ENCODE measurements at places on chromosomes 12 and 14.

GRCh38 chr12:113591480-113591974, 119.9 kb upstream of the LHX5 start:
- peak; percentile 8 for DNase-seq

DNA sequence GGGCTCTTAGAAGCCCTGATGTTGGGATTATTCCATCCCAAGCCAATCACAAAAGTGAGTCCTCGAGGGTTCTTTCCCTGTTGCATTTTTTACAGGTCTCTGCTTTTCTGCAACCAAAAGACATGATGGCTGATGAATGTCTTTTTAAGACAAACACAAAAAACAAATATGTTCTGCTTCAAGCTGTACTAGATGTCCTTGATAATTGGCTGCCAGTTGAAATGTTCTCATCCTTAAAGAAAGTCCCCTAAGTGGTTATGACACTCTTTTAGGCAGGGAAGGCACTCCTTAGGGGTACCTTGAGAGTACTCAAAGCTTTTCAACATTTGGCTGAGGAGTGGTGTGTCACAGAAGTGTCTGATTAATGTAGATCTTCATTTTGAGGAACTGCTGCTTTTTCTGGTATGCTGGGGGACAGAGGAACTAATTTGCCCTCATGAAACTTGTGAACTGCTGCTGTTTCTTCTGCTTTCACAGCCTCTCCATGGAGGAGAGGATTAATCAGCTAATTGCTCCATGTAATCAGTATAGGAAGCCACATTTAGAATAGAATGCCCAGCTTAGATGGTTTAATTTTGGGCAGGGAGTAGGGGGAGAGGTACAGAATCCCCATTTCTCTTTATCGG, 22.8 kb upstream of the IGF1 start:
- DNase-seq = no peak

- no peak for DNase-seq
Measured at GRCh38 chr14:102630405-102630804, 38.0 kb downstream of the RCOR1 start.

- DNase-seq = no peak
Measured at GRCh38 chr12:131054345-131055092, 100.8 kb downstream of the ADGRD1 start.

- DNase-seq = peak; percentile 78
Measured at GRCh38 chr14:53509276-53510244, 356.4 kb upstream of the DDHD1 start.

GRCh38 chr12:58086006-58086405, 144.6 kb downstream of the ATP23 start:
- DNase-seq = peak; percentile 11

DNA sequence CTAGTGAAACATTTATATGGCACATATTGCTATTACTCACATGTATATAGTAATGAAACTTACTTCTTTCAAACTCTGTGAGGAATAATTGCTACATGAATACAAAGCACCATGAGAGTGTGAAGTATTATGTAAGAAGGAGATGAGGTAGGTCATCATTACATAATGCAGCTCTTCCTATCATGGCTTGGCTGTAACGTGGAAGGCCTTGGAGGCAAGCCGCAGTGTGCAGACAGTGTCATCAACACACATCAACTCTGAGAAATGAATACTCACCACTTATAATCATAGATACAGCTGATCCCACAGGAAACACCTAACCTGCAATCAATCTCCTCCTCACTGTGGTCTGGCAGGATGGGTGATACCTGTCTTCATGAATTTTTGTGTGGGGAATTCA, 49.9 kb upstream of the CCDC91 start:
- no peak for DNase-seq

DNA sequence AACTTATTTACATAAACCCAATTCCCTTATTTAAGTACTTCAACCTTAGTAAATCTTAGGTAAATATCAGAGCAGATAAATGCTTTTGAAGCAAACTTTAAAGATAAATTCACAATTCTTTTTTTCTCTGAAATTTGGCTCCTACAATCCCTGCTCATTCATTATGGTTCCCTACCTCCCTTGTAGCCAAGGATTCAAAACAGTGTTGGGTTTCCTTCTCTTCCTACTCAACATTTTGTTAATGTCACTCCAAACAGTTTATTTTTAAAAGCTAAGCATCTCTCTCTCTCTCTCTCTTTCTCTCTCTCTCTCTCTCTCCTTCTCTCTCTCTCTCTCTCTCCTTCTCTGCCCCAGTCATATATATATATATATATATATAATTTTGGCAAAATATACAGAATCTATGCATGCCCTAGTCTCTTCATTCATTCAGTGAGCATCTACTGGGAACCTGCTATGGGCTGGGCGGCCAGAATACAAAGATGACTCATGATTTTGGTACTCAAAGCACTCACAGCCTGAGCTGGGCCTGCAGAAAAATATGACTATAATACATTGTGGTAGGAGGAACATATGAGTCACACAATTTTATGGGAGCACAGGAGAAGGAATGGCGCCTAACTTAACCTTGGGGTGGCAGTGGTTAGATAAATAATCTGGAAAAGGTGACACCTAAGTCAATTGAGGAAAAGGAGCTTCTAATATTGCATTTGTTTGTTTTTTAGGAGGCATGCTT, 123.7 kb upstream of the DHRS4 start:
- DNase-seq = peak; percentile 96

DNA sequence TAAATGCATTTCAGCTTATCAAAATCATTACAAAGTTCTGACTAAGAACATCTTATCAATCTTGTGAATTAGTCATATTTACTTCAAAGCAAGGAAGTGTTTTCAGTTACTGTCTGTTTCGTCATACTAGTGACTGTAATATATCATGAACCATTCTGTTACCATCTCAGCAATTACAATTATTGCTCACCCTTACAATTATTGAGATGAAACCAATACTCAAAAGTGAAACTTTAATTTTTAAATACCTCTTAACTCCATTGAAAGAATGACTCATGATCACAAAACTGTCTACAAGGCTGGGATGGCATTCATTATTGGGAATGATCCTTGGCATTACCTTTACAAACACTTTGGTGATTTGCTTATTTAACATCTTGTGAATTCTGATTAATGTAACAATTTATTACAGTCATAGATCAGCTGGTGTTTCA, 90.3 kb downstream of the RPS6KA5 start:
- peak; percentile 11 for DNase-seq

DNA sequence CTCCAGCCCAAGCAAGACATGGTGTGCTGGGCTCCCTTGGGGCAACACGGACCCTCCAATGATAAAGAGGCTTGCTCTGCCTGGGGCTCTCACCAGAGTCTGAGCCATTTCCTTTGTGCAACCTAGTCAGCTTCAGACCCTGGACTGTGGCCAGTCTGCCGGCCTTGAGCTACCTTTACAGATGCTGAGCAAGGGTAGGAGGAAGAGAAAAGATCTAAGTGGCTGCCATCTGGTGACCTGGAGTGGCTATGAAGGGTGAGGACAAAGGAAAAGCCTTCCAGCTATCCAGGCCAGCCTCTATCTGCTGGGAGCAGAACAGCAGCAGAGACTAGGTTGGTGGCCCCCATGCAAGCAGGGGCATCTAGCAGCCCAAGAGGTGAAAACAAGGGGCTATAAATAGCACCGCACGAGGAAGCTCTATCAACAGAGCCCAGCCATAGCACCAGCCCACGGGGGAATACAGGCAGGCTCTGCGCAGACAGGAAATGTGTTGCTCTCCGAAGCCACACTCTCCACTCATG, 230.1 kb downstream of the FOXN3 start:
- DNase-seq = no peak

- DNase-seq = no peak
Measured at GRCh38 chr14:68627050-68627867, 165.6 kb downstream of the ZFP36L1 start.

DNA sequence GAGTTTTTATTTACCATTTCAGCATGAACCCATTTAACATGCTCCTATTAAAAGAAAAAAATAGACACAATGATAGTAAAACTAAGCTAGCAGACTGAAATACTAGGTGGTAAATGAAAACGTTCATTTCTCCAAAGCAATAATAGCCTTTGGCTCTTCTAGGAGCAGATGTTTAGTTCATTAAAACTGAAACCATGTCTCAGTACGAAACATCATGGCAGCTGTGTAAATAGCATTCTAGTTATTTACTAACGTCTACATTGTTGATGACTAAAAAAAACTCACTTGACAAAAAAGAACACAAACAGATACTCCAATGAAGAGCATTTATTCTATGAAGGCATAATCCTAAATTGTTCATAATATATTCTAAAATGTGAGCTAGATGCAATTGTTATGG, 17.9 kb downstream of the RECQL start:
- no peak for DNase-seq

DNA sequence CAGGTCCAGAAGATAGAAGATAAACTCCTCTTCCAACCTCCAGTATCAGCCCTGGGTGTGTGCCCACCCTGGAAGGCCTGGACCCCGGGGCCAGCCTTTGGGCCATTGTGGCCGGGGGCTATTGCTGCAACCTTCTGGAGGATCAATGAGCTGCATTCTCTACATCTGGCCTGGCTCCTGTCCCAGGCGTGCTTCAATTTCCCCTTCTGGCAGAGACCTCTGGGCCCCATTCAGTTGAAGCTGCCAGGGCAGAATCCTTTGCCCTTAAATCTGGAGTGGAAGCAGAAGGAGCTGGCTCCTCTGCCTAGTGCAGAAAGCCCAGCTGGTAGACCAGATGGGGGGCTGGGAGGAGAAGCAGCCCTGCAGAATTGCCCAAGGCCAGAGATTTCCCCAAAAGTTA, 10.0 kb downstream of the NYNRIN start:
- DNase-seq = no peak

DNA sequence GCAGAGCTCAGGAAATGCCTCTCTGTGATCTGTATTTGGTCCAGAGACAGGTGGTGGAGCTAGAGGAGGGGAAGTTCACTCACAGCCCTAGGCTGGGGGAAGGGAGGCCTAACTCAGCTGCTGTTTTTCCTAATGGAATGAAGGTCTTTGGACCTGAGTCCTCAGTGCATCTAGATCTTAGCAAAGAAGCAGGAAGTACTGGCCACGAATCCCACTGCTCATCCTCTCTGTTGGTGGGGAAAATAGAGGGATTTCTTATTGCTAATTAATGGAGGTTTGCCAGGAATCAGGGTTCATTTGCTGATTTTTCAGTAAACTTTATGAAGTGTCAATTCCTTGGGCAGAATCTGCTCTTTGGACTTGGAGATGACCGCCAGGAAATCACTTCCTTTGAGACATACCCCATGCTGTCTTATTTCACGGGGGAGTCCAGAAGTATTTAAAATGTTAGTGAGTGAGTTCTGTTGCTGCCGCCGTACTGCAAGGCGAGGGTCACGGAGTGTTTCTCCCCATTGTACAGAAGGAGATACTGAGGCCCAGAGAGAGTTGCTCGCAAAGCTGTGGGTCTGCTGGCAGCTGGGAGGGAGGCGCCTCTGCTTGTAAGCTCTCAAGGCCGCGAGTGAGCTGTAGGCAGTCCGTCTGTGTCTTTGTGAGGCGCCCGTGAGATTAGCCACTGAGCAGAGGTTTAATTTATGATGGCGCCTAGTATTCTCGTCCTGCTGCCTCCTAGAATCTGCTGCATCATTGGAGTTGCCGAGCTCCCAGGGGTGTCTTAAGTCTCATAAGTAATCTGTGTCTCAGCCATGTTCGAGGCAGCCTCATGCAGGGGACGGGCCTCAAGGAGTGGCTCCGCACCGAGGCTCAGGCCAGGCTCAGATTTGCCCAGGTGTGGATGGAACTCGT, 88.2 kb downstream of the TSPAN9 start:
- DNase-seq = no peak

DNA sequence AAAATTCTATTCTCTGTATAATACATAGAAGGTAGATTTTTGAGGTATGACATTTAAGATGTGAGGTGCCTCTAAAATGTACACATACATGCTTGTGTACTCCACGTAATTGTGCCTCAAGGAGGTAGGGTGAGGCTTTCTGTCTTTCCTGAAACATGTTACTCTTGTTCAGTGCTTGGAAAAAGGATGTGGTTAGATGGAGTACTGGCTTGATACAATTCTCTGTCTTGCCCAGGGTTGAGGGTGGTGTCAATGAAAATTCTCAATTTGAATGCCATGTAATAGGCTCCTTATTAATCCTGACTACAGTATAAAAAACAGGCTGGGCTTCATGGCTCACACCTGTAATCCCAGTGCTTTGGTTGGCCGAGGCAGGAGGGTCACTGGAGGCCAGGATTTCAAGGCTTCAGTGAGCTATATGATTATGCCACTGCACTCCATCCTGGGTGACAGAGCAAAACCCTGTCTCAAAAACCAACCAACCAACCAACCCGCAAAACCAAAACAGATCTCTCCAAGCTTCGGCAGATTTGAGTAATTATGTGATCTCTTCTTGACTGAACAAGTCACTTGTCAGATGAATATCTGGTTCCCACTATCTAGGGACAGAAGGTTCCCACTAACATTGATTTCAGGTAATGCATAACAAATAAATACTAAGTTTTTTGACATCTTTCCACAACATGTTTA, 41.6 kb downstream of the RCOR1 start:
- DNase-seq = no peak

- DNase-seq = no peak
Measured at GRCh38 chr12:25332143-25332542, 81.4 kb upstream of the KRAS start.

- DNase-seq = no peak
Measured at GRCh38 chr12:11731042-11731357, 81.5 kb downstream of the ETV6 start.

GRCh38 chr12:63928305-63928704, 83.8 kb downstream of the SRGAP1 start:
- no peak for DNase-seq

- no peak for DNase-seq
Measured at GRCh38 chr12:78088391-78088832, 257.7 kb downstream of the NAV3 start.

DNA sequence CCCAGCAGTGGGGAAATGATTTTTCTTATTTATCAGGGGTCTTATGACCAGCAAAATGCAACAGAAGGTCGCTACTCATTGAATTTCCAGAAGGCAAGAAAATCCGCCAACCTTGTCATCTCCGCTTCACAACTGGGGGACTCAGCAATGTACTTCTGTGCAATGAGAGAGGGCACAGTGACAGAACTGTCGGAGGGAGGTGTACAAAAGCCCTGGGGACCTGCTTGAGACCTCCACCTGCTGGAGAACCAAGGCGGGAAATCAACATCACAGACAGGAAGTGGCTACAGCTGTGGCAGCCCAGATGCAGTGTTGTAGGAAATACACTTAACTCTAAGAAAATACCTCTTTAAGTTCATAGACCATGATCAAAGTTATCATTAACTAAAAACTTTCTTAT, 250.9 kb upstream of the OR4E1 start:
- DNase-seq = no peak

GRCh38 chr14:35341751-35342488, 49.7 kb downstream of the PSMA6 start:
- peak; percentile 93 for DNase-seq

- peak; percentile 8 for DNase-seq
Measured at GRCh38 chr14:65676361-65677014, 264.0 kb downstream of the FUT8 start.

GRCh38 chr14:83071888-83072501, 1538.3 kb upstream of the SEL1L start:
- DNase-seq = peak; percentile 33

GRCh38 chr12:67751381-67751928, 102.9 kb downstream of the DYRK2 start:
- peak; percentile 58 for DNase-seq

- no peak for DNase-seq
Measured at GRCh38 chr14:57273236-57273635, 4.5 kb downstream of the AP5M1 start.
